DND-41 (cell line): ENCODE measurements at places on chromosomes 4 and X.

GRCh38 chr4:153595894-153596601 is 88.0 kb upstream of the TLR2 start:
- DNase-seq, result no peak

GRCh38 chrX:33741807-33742206 is 390.3 kb downstream of the FAM47A start:
- no peak for DNase-seq

DNA sequence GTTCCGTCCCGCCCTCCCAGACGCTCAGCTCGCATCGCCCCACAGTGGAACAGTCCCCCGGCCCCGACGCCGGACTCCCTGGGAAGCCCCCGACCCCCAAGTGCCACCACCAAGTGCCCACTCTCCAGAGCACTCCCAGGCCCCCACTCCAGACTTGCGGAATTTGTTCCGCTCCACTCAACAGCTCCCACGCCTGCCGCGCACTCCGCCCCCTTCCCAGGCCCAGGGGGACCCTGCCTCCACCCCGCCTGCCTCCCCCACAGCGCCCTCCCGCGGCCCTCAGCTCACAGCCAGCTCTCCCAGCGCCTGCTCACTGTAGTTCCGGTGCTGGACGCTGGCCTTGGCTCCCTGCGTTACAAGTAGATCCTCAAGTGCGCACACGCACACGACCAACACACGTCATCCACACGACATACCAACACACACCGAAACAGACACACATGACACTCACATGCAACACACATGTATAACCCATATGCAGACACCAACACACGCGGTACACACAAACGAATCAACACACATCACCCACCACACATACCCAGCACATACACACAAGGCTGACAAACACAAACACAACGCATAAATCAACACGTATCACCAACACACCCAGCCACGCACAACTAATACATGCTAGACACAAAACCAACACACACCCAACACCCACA is 8.0 kb downstream of the MSX1 start:
- DNase-seq, result no peak

DNA sequence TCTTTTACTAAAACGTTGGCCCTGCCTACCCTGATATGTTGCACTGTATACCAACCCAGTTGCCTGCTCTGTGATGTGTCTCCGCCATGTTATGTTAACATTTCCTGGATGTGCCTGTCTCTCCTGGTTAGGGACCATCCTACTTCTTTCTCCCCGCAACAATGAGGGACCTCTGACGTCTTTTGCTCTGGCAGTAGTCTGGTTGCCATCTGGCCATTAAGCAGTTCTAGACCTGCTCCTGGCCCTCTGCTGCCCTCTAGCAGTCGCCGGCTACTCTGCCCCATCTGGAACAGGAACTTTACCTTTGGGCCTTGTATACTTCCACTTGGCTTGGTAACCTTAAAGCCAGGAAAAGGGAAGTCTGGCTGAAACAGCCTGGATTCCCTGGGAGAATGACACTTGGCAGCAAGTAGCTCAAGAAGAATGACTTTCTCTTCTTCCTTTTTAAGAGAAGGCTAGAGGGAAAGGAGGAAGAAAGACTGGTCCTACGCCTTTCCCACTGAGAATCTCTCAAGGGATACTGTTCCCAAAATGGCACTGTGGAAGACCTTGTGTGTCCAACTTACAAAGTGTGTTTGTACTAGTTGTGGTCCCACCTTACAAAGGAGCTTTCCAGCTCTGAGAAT is 63.5 kb downstream of the GPC3 start:
- DNase-seq, result peak; percentile 59

GRCh38 chr4:139876337-139876941 is 210.8 kb downstream of the MGST2 start:
- no peak for DNase-seq

GRCh38 chrX:120251471-120252011 is 929 bp downstream of the ZBTB33 start:
- peak; percentile 53 for DNase-seq

DNA sequence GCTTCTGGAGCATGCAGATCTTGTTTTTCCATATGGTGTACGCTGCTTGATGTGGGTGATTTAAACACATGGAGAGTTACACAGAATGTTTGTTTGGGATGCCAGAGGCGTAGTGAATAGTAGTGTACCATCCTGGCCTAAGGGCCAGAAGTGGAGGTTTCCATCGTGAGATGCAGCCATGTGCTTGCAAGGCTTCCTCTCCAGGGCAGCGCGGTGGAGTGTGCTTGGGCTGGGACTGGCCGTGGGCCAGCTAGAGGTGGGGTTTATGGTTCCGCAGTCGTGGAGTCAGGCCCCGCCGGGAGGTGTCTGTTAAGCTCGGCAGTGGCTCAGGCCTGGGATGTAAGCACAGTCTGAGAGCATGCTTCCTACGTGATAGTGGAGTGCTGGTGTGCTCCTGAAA is 14.0 kb downstream of the STOX2 start:
- no peak for DNase-seq

GRCh38 chrX:35040871-35041270 is 98.3 kb downstream of the FAM47B start:
- no peak for DNase-seq

DNA sequence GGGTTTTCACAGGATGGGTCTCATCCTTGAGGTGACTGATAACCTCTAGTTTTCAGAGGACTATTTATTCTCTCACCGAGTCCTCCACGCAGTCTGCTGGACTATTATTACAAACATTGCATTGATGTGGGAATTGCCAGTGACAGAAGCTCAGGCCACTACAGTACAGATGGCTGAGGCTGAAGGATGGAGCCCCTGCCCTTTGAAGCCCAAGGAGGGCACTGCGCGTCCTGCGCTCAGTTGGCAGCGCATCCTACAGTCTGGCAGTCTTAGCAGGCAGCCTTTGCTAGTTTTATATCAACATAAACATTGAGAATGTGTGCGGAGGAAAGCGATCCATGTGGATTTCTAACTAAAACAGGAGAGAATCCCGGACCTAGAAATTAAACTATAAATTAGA is 1.5 kb upstream of the RELL1 start:
- no peak for DNase-seq

DNA sequence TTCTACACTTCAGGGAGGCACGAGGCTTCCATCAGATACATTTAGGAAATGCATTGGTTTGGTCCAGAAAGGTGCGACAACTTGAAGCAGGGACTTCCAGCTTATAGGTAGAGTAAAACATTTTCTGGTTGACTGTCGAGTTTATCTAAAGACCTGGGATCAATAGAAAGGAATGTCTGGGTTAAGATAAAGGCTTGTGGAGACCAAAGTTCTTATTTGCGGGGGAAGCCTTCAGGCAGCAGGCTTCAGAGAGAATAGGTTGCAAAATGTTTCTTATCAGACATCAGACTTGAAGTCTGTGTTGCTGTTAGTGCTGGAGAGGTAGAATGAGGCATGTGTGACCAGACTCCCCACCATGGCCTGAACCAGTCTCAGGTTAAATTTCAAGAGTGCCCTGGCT is 190.3 kb downstream of the TRIML1 start:
- no peak for DNase-seq

GRCh38 chrX:153821066-153821465 is 9.3 kb downstream of the PDZD4 start:
- DNase-seq, result no peak

DNA sequence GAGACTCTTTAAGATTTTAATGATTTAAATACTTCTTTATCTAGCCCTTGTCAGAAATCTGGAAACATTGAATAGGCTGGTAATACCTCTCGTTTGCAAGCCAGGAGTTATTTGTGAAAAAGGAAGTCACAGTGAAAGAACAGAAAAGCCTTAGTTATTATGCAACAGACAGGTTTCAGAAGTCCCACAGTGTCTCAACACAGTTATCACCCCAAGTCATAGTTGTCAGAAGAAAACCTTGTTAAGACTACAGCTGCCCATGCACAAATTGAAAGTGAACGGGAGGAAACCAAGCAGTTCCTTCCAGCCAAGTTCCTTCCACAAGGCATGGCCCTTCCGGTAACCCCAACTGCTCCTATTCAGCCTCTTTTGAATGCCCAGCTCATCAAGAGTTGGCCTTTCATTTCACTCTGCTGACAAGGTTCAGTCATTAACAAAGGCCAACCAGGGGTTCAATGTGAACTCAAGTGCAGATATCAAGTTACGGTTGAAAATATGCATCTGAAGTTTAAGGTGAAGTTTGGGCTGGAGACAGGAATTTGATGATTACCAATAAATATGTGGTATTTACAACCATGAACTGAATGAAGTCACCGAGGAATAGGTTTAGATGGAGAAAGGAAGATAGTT is 15.6 kb downstream of the ALPK1 start:
- no peak for DNase-seq

DNA sequence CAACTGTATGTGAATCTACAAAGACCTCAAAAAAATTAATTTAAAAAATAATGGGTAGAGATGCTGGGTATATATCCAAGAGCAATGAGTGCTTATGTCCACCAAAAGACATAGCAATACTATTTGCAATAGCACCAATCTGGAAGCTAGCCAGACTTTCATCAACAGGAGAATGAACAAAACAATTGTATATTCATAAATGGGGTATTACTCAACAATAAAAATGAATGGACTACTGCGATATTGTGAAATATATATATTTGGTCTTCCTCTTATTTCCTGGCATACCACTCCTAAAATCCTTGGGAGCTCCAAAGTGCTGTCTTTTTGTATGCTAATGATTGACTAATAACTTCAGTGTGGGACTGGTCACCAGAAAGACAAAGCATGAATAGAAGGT is 77.5 kb downstream of the MSN start:
- no peak for DNase-seq

- no peak for DNase-seq
Observed at GRCh38 chr4:168784786-168785461, 225.1 kb downstream of the CBR4 start.

- DNase-seq, result no peak
Observed at GRCh38 chr4:171629182-171629581, 184.0 kb upstream of the GALNTL6 start.

GRCh38 chr4:71571346-71571745 is 212.5 kb downstream of the GC start:
- DNase-seq, result no peak

- DNase-seq, result no peak
Observed at GRCh38 chr4:4641254-4641653, 99.4 kb upstream of the STX18 start.

DNA sequence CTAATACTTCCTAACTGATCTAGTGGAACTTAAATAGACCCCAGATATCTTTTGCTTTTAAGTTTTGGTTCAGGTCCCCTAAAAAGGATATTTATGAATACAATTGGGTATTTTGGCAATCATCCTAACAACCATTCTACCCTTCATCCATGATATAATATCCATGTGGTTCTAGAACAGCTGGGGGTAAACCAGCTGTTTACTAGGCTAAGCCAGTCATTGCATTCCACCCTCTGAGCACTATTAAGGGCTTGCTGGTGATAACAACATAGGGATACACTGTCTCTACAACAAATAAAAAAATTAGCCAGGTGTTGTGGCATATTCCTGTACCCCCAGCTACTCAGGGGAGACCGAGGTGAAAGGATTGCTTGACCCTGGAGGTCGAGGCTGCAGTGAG is 54.8 kb upstream of the MAPK10 start:
- no peak for DNase-seq

- DNase-seq, result no peak
Observed at GRCh38 chrX:71994601-71995000, 84.0 kb downstream of the NHSL2 start.
